NCI-H748 treated with DMSO at 0.1 percent for 48 hours (cell line): ENCODE measurements at places on chromosomes 11 and 22.

- DNase-seq, result no peak
Observed at GRCh38 chr11:131662993-131663392, 292.6 kb downstream of the NTM start.

DNA sequence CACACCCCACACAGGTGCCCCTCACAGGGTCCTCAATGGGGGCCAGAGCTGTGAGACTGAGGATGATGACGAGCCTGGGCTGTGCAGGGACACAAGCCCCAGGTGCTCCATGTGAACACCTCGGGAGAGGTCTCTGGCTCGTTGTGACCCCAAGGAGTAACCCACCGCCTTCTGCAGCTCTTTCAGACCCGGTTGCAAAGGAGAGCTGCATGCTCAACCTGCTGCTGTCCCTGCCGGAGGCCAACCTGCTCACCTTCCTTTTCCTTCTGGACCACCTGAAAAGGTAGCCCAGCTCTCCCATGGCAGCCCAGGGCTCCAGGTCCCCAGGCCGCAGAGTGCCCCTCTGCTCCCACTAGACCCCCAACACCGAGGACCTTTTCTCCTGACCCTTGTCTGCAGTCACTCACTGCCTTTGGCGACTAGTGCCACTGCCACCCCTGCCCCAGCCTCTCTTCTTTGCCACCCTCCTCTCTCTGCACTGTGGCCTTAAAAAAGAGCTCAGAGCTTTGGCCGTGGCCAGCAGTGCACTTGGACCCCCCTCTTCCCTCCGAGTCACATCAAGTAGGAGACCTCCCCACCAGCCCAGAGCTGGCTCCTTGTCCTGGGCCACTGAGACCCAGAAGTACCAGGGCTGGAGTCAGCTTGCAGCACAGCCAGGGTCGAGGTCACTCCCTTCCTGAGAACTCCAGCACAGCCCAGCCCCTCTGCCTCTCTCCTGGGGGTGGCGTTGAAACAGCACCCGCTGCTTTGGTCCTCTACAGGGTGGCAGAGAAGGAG, 133.7 kb downstream of the BCR start:
- DNase-seq, result no peak

GRCh38 chr11:133966921-133967598, 10.3 kb upstream of the IGSF9B start:
- DNase-seq, result no peak

DNA sequence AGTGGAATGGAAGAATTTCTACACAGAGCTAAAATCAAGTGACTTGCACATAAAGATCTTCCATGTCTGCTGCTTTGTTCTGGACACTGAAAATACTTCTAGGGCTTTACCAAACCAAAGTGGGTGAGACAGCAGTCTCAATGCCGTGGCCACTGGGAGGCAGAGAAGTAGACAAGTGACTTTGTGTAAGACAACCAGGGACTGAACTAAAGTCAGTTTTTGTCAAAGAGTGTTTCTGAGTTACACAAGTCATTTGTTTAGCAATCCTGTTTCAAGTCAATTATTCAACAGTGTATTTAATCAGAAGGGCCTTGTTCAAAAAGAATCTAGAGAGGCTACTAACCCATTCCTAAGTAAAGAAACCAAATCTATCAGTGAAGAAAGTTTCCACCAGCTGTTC, 46.6 kb downstream of the TCP11L1 start:
- DNase-seq, result no peak

DNA sequence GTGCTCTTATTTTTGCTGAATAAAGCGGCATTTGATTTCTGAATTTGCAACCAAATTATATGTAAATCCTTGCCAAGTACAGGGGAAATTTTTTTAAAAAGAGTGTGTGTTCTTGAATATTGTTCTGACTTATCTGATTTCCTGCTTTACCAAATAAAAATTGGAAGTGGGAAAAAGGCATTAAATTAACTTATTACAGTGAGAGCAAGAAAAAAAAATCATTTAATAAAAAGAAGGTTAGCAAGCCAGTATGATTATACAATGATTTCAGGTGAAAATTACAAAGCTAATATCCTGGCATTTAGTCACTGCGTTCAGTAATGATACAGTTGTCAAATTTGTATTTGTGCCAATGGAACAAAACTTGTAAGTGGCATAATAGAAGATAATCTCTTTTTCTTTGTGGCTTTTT, 82.1 kb upstream of the PPARA start:
- DNase-seq, result no peak

- DNase-seq, result no peak
Observed at GRCh38 chr11:58787903-58788302, 56.2 kb upstream of the GLYAT start.

- DNase-seq, result no peak
Observed at GRCh38 chr22:42214633-42215415, 55.6 kb downstream of the TCF20 start.

- DNase-seq, result peak; percentile 7
Observed at GRCh38 chr11:85182441-85183387, 444.4 kb downstream of the DLG2 start.

GRCh38 chr11:102343809-102344208, 3.2 kb upstream of the BIRC2 start:
- DNase-seq, result no peak

- DNase-seq, result no peak
Observed at GRCh38 chr11:124429599-124429998, 4.9 kb upstream of the OR8B4 start.

- peak; percentile 33 for DNase-seq
Observed at GRCh38 chr11:33542921-33543320, 157.7 kb downstream of the C11orf91 start.

DNA sequence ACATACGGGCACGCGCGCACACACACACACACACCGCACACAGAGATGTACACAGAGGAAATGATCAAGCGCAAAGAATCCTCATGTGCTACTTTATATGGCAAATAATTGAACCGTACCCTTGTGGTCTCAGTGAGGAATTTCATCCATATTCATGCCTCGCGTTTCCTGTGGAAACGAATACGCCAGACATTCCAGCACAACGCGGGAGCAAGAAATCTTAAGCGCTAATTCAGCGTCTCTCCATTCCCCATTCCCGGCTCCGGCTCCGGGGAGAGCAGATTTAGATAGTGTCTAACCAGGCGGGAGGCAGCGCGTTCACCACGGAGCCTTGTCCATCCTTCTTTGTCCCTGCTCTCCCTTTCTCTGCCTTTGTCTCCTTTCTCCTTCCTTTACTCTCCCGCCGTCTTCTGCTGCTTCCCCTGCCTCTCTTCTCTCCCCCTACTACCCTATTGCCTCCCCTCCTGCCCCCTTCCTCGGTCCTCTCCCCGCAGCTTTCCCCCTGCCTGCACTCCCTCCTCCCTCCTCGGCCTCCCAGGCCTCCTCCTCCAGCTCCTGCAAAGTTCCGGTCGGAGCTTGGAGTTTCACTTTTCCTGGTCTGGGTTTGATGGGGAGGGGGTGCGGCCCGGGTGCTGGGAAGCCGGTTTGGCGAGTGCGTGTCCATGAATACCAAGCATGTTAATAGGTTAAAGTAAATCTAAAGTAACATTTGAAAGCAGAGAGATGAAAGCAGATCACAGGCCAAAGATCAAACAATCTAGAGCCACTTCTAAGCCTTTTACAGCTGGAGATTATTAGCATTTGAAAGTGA, 579.3 kb downstream of the BUD13 start:
- DNase-seq, result peak; percentile 70

DNA sequence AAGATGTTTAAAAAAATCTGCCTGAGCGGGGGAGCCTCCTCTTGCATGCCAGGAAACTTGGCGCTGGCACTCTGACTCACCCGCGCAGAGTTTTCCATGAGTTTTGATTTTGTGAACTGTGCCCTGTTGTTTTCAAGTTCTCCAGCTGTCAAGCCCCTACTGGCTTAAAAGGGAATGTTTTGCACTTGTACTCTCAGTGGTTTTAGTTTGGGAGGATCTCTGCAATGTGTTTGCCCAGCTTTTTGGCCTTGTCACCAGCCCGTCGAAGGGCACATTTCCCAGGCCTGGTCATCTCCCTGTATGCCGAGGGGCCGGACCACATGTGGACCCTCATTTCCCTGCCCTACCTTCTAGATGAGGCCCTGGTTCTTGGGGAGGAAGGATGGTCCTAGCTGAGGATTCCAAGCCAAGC, 12.2 kb downstream of the MRGPRF start:
- no peak for DNase-seq

DNA sequence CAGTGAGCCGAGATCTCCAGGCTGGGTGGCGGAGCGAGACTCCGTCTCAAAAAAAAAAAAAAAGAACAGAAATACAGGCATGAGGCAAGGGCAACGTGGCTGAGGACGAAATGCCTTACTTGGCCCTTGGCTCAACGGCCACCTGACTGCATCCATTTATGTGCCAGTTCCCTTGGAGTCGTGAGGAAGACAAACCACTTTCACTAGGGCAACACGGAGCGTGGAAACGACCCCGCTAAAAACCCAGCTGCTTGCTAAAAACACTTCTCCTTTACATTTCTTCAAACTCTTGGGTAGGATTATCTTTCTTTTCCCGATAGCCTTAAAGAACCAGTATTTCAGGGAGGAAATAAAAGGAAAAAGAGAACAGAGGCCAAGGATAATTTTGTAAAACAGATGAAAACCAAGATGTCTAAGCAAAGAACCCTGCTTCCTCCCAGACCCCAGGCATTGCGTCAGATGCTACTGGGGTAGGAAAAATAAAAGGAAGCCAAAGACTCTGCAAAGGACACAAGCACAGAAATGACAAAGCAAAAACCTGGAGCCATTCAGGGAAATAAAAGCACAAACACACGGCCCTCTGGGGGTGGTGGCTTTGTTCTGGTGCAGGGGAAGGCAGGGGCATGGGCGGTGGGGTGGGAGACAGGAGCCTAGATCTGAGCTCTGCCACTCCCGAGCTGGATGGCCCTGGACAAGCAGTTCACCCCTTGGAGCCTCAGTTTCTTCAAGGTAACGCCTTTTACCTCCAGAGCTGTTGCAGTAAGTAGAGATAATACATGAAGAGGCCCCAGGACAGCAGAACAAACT, 37.0 kb downstream of the PC start:
- no peak for DNase-seq

- DNase-seq, result no peak
Observed at GRCh38 chr11:15136166-15136565, 21.4 kb downstream of the INSC start.

DNA sequence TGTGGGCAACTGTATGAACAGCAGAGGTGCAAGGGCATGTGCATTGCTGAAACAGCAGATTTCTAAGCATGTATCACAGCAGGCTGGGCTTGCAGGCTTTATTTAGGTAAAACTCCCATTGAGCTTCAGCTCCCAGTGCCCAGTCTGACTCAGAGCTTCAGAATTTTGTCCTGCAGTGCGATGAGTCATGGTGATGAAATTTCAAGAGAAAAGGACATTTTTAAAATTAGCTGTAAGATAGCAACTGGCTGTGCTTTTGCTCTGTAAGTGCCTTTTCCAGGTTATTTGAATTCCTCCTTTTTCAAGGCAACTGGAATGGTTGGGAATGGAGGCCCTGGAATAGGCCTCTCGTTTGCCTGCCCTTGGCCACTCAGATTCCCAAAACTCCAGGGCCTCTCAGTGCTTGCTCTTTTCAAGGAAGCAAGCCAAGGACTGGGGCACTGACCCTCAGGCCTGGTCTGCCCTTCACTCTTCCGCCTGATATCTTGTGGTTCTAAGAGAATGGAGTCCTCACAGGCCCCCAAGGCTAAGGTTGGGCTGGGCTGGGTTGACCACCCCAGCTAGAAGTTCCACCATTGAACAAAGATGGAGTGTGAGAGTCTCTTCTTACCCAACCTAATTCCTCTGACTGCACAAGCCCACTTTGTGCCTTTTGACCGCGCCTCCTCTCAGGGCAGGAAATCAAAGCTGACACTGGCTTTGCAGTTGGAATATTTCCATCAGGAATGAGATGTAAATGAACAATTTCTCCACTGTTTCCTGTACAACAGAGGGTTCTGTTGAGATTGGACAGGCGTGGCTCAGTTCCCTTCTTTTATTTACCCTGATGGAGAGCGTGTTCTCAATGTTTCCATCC, 59.5 kb upstream of the PRSS23 start:
- no peak for DNase-seq

GRCh38 chr11:110207123-110207522, 89.3 kb downstream of the RDX start:
- no peak for DNase-seq

DNA sequence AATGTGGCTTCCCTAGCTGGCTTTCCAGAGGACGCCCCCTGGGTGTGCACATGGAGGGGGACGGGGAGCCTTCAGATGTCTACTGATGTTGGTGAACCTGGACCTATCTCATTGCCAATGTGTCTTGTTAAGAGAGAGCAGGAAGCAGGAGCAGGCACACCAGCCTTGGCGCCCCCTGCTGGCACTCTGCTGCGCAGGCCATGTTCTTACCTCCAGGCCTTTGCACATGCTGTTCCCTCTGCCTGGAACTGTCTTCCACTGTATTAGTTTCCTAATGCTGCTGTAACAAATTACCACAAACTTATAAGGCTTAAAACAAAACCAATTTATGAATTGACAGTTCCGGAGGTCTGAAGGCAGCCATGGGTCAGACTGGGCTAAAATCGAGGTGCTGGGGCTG, 23.6 kb upstream of the MN1 start:
- DNase-seq, result no peak

- DNase-seq, result no peak
Observed at GRCh38 chr22:17570851-17571631, 7.7 kb downstream of the SLC25A18 start.

GRCh38 chr22:32764330-32765131, 37.0 kb upstream of the TIMP3 start:
- no peak for DNase-seq

- no peak for DNase-seq
Observed at GRCh38 chr11:93917673-93918072, 67.3 kb upstream of the VSTM5 start.

GRCh38 chr11:57585301-57585700, 12.2 kb upstream of the SERPING1 start:
- DNase-seq, result no peak

- no peak for DNase-seq
Observed at GRCh38 chr22:47044722-47045535, 282.5 kb downstream of the TBC1D22A start.

DNA sequence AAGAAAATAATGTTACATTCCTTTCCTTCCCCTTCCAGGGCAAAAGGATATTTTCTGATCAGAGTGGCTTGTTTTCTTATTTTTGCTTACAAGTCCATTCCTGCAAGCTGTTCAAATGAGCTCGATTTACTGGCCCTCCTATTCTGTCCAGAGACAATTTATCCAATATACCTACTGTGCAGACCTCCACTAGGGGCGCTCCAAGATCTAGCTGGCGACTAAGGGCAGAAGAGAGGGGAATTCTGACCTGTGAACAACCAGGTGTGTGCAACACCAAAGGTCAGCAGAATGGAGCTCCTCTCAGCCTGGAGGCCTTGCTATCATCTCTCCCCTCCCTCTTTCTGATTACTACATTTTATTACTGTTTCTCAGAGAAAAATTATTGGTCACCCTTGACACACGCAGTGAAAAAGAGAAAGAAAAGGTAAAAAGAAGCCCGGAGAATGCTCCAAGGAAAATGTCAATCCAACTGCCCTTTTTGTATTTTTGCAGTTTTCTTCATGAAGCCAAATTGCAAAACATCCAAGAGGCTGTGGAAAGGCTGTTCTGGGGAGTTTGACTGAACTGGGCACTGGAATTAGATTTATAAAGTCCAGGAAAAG, 3.2 kb downstream of the SEZ6L start:
- DNase-seq, result peak; percentile 56
